ENCODE measurements at places on chromosomes 1 and 21.

DNA sequence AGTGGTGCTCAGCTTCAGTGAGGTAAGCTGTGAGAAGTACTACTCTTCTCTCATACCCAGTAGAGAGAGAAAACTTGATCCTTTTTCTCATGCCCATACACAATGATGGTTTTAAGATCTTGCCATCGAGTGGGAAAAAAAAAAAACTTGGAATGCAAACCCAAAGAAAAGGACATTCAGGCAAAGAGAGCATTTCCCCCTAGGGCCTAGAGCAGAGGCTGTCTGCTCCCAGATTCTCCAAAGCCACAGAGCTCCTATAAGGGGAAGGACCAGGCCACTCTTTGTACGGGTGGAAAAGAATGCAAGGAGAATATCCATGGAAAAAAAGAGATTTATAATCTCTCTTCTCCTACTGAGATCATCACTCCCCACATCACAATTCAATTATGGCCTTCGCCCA, 34.9 kb downstream of the MROH9 start:
- no peak for DNase-seq

GRCh38 chr1:180908074-180908765, 4.5 kb upstream of the KIAA1614 start:
- no peak for DNase-seq

DNA sequence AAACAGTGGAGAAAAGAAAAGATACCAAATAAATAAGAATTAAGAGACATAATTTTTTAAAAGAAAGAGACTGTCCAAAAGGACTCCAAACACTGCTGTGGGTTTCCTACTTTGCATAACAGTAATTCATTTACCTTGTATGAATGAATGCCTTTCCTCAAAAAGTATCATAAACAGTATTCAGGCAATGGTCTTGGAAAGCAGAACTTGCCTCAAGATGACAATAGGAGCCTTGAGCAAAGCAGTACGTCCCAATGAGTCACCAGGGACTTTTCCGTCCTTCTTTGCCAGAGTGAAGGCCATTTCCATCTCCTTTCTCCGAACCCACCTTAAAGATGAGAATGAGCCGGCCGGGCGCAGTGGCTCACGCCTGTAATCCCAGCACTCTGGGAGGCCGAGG, 186.4 kb downstream of the ZBTB18 start:
- DNase-seq, result no peak

DNA sequence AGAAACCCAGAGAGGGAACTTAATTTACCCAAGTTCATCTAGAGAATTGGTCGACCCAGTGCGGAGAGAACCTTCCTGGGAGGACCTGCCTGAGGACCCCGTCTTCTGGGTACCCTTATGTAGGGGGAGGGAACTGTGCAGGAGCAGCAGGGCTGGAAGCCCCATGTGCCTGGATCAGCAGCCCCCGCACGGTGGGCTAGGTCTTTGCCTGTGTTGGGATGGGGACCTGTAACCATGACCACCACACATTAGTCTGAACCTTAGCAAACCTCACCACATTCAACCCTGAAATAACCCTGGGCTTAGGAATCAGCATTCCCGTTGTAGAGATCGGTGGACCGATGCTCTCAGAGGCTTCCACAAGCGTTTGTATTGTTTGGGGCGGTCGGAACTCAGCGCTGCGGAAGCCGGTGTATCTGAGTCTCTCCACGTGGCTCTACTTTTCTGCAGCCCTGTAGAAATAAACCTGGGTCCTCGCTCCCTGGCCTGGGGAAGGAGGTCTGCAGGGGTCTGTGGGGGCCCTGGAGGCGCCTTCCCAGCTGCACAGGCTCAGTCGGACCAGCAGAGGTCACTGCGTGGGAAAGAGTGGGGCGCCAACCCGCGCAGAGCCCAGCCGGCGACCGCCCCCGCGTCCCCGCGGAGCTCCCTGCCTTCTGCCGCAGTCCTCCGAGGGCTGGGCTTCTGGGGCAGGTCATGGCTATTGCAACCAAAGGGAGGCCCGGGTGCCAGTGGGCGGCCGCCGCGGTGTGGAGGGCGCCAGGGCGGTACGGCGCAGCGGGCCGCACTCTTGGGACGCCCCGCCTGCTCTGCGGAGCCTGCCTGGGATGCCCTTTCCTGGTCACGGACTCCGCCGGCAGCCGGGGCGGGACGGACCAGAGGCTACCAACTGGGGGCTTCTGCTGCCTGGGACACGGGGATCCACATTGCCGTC, 36.2 kb upstream of the KCNA10 start:
- peak; percentile 44 for DNase-seq

DNA sequence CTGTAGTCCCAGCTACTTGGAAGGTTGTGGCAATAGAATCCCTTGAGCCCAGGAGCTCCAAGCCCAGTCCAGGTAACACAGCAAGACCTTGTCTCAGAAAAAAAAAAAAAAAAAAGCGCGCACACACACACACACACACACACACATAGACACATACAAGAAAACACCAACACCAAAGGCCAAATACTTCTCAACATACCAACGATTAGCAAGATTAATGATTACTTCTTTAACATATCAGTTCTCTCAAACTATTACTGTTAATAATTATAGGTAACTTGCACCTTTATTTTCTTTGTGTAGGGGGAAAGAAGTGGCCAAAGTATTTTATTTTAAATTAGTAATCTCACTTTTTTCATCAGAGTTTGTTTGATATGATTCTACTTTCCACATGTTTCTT, 289.5 kb upstream of the ADGRL2 start:
- no peak for DNase-seq

GRCh38 chr1:244989813-244990212, 125.5 kb upstream of the HNRNPU start:
- DNase-seq, result no peak

DNA sequence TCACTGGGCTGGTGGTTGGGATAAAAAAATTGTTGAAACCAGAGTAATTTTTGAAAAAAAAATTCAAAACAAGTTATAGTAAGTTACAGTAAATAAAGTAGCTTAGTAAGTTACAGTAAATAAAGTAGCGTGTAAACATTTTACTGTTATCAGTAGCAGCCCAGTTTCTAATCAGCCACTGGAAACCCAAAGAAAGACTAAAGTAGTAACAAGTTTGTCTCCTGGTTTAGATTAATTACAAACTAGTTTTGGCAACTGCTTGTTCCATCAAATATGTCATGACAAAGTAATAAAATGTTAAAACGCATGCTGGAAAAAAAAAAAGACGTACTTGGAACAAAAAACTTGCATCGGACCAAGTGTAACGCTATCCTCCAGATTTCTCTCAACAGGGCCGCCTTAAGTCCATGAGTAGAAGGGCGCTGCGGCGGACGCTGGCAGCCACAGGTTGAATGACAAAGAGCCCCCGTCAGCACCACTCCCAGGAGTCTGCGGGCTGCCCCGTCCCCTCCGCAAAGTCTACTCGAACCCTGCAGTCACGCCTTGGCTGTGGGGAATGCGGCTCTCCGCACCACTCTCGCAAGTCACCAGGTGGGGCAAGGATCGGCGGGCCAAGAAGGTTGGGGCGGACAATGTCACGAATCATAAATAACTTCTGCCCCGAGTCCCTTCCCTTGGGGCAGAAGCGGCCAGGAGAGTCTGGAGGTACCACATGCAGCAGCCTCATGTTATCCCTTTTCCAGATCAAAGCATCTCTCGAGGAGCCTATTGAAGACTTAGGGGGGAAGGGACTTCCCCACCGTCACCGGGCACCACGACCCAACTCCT, 837 bp downstream of the SLC16A1 start:
- DNase-seq, result peak; percentile 29

DNA sequence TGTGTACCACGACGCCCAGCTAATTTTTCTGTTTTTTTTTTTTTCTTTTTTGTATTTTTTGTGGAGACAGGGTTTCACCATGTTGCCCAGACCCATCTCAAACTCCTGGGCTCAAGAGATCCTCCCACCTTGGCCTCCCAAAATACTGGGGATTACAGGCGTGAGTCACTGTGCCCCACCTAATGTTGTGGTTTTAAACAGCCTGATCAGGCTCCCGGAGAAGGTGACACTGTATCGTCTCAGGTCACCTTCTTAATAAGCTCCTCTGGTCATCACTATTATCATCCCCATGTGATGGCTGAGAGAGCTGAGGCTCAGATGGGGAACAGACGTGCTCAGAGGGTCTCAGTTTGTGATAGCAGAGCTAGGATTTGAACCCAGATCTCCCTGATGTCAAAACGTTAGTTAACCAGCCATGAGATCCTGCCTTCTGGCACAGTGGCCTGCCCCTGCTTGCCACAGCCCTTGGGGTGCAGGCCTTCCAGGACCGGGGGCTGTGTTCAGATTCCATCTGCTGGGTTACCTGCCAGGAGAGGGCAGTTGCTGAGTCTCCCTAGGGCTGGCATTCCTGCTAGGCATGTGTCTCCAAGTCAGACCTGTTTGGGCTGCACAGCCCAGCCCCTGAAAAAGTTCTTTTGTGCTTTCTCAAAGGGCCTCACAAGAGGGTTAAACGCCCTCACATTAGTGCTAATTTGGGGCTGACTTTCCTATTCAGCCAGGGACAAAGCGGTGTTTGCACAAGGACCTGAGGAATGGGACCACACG, 32.7 kb upstream of the GRHL3 start:
- DNase-seq, result no peak

DNA sequence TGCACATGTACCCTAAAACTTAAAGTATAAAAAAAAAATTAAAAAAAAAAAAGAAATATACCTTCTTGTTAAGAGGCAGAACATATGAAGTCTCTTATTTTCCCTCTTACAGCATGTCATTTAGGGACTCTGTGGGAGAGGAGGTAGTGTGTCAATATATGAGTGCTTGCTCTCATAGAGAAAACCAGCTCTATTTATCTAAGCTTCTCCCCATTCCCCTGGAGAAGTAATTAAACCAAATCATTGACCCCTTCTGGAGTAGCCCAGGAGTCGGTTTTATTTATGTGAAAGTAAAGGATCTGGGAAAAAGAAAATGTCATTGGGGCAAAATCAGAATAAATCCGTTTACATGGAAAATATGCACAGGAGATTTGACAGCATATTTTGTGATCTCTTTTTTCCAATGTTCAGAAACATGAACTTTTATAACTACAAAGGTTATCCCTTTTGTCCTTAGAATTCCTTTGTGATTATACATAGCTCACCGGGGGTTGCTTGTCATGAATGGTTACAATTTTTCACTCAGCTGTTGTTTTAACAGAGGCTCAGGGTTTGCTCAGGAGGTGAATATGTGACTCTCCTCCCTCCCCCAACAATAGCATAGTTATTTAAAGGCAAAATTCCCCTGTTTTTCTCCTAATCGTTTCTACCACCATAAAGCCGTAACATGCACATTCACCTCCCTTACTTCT, 114.5 kb upstream of the C1orf21 start:
- DNase-seq, result no peak

DNA sequence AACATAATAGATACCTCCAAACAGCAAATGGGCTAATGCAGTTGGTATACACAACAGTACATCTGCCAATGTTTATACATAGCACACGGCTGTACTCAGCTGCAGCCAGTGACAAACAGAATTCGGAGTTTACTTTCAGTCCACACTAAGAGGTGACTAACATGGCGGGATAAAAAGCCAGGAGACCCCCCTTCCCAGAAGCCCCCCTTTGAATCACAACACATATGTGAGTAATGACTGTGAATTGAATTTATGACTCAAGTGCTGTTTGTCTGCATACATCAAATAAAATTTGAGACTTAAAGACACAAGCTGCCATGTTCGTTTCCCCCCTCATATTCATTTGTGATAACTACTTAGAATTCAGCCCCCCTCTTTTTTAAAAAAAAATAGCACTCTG, 113.2 kb downstream of the RUNX1 start:
- no peak for DNase-seq

GRCh38 chr21:44324106-44324853, 14.9 kb downstream of the CFAP410 start:
- no peak for DNase-seq

DNA sequence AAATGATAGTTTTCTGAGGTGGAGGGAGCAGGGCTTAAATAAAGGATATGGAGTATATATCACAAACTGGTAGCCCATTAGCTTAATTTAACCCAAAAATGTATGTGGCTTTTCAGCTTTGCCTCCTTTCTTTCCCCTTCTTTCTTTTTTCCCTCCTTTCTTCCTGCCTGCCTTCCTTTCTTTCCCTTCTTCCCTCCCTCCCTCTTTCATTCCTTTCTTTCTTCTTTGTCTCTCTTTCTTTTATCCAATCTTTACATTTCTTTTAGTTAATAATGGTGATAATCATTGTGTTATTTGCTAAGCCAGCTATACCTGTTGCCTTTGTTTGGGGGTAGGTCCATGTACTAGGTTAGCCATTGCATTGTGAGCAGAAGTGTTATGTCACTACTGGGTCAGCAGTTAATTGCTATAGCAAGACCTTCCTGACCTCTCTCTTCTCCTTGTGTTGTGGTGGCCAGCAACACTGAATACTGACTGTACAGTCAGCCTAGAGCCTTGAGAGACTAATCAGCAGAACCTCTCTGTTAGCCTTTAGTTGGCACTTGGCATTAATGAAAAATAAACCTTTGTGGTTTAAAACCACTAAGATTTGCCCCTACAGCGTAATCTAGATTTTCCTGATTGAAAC, 5.1 kb downstream of the GORAB start:
- no peak for DNase-seq

DNA sequence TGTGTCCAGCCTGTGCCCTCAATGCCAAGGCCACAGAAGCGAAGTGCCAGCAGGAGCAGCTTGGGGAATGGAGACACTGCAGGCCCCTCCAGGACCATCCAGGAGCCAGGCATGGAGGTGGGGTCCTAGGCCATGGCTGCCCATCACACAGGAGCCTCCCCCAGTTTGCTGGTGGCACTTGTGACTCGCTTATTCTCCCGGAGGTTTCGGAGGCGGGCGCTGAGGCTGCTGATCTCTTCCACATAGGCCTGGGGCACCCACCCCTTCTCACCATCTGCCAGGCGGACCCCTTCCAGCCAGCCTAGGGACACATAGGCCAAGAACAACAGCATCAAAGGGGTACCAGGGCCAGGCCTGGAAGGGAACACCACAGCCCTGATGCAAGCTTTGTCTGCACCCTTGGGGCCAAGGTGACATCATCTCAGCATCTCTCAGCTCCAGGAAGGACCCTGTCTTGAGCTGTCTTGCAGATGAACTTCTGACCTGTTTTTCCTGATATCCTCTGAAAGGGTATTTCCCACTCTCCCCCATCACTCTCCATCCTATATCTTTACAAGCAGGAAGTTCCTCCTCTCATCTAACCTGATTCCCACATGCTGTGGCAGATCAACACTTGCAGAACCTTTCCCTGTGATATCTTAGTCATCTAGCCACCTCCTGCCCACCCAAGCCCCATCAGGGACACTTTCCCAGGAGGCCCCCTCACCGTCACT, 13.9 kb downstream of the ARHGEF19 start:
- no peak for DNase-seq

DNA sequence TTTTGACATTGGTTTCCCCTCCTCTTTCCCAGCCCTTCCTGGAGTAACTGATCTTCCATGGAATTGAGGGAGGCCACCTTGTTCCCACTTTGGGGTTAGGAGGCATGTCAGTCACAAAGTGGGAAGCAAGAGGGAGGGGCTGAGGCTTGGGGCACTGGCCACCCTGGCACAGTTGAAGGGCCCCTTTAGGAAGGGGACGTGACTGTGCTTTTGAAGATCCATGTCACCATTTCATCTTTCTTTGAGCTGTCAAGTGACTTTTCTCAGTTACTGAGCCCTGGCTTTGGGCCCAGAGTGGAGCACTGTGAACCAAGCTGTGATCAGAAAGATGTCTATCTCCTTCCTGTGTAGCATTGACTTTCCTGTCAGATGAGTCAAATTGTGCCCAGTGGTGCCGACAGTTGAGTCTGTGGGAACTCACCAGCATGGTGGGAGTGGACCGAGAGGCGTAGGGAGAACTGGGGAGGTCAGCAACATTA, 38.5 kb upstream of the TDRD10 start:
- peak; percentile 74 for DNase-seq
